NCI-H1417 (cell line): ENCODE measurements at places on chromosomes 6 and 20.

GRCh38 chr6:150930841-150931240 lies 65.3 kb downstream of the MTHFD1L start:
- DNase-seq = no peak

DNA sequence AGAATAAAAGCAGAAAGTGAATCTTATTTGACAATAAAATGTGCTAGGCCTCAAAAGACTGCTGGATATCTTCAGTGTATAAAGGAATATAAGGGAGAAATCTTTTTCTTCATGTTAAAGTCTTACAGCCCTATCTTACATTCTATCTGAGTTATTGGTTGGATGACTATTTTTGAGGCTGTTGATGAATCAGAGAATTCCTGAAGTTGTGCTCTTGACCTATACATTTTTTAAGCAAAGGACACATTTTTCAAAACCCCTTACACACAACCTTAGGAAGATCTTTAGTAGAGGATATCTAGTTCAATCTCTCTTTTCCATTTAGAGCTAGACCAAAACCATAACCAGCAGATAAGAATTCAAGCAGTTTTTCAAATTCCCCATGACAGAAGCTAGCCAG lies 10.9 kb upstream of the CGA start:
- DNase-seq = no peak

GRCh38 chr20:56179051-56179450 lies 69.5 kb upstream of the MC3R start:
- DNase-seq = no peak

DNA sequence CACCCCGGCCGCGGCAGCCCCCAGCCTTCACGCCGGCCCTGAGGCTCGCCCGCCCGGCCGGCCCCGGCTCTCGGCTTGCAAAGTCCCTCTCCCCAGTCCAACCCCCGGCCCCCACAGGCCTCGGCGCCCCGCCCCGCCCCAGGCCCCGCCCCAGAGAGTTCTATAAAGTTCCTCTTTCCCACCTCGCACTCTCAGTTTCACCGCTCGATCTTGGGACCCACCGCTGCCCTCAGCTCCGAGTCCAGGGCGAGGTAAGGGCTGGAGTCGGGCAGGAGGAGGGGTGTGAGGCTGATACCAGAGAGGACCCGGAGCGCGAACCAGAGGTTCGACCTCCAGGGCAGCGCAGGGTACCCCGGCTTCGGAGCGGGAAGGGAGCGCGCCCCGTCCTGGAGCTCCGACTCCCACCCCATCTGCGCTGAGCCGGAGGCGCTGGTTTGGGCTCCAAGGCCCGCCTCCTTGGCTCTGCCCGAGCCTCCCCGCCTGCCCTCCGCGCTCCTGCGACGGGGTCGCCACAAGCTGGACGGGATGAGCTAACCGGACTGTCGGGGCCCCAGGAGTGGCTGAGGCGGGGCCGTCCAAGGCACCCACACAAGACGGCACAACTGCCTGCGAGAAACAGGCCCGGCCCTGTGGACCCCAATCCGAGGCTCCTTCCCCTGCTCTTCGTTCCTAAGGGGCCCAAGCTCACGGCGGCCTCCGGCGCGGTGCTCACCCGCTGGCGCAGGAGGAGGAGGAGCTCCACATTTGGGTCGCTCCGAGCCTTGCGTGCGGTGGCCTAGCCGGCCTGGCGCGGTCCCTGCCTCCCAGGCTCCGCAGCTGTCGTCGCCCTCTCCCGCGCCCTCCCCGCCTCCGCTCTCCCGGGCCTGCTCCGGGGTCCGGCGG lies at the start of gene IRF4:
IRF4 (plus strand) TSS at position 194 of the 882 bp plus-strand sequence. CDS start 1,401 bp downstream, outside the sequence.
- no peak for DNase-seq

- DNase-seq = no peak
Measured at GRCh38 chr20:10513931-10514575, 78.9 kb downstream of the SLX4IP start.

- DNase-seq = no peak
Measured at GRCh38 chr20:43590036-43590391, 723 bp upstream of the IFT52 start.

DNA sequence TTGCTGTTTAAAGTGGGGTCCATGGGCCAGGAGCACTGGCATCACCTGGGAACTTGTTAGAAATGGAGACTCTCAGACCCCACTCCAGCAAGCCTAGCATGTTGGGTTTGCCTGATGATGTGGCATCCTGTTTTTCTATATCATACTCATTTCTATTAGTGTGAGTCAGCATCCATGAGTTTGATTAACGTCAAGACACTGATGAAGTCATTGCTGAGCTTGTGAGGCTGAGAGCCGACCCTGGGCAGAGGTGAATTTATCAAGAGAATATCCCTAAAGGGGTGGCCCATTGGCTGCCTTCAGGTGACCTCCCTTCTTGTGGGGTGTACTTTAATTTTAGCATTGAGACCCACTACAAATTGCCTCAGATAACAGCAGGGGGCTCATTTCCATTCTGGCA lies 43.4 kb upstream of the RNF144B start:
- DNase-seq = no peak

DNA sequence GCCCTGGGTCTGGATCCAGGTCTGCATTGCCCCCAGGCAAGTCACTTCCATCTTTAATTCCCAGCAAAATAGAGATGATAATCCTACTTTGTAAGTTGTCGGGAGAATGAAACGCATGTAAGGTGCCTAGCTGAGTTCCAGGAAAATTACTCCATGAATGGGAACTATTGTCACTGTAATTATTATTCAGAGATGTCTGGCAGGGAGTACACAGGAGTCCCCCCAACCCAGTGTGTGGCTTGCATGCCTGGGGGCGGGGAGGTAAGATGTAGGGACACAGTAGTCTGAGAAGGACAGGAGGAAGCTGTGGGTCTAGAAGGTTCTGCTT lies 85.4 kb downstream of the CD40 start:
- no peak for DNase-seq

- no peak for DNase-seq
Measured at GRCh38 chr6:19362396-19362795, 474.8 kb upstream of the ID4 start.
